T-helper 2 cell treated with Interferon-gamma antibody and Interleukin-4, amounts not matched to agents 100 ng/mL and 5 ng/mL, for 36 hours (primary cell): ENCODE measurements at places on chromosomes 13 and 19. TPM values are rescaled to one million over a fixed set of nuclear protein-coding genes. Genes with fewer than 3 reads are reported as not detected.

Gene CCDC97
- total RNA-seq = 51.7 and 55.9 TPM in 2 replicates

Gene KLK4
- not detected in 2 replicates for total RNA-seq

Gene TPM4
- 515 and 526 TPM in 2 replicates for total RNA-seq

Gene ANKRD10
- 124 and 126 TPM in 2 replicates for total RNA-seq

Gene ATP4B
- not detected in 2 replicates for total RNA-seq
